ENCODE measurements at places on chromosomes 5 and 9.
A peak's percentile ranks its signal among the peaks of the same experiment; 100 is the strongest.

- peak; percentile 77 for DNase-seq
Observed at GRCh38 chr5:151213803-151214613, 9.9 kb downstream of the CCDC69 start.

- DNase-seq, result no peak
Observed at GRCh38 chr5:142873831-142874230, 103.7 kb downstream of the ARHGAP26 start.

DNA sequence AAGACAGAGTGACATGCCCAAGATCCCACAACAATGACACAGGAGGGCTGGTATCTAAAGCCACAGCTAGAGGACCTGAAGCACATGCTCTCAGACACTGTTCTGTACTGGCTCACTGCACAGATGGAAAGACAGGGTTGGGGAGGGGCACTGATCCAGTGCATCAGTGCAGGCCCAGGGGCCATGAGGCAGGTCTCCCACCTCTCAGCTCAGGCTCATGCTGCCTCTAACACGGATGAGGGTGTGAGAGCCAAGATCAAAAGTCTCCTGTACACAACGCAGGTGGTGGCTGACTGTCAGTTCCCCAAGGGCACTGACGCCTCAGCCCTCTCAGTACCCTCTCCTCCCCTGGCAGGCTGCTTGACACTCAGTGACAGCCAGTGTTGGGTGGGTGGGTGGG lies 10.9 kb downstream of the RAPGEF1 start:
- DNase-seq, result peak; percentile 70

DNA sequence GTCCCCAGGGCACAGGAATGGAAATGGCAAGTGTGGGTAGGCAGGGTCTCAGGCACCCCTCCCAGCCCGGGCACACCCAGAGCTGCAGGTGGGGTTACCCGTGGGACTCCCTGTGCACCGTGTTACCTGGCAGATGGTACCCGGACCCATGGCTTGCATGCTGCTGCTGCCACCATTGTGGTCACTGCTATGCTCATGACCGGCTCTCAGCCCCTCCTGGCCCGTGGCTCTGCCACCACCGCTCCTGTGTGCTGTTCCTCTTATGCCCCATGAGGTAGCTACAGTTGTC lies 21.7 kb upstream of the HMCN2 start:
- no peak for DNase-seq

DNA sequence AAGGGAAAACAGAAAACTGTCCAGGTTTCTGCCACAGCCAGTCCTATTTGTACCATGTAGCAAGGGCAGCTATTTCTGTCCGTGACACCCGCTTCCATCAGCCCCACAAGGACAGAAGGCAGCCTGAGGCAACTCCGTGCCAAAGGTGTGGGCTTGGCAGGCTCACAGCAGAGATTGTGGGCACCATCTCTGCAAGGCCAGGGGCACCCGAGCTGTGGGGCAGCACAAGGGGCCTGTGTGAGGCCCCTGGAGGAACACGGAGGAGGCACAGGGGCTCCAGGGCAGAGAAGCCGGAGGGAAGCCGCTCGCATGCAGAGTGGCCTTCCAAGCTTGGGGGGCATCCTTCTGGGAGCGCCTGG lies 43.5 kb downstream of the COL23A1 start:
- DNase-seq, result no peak

- DNase-seq, result no peak
Observed at GRCh38 chr9:10212702-10213101, 400.1 kb downstream of the PTPRD start.

DNA sequence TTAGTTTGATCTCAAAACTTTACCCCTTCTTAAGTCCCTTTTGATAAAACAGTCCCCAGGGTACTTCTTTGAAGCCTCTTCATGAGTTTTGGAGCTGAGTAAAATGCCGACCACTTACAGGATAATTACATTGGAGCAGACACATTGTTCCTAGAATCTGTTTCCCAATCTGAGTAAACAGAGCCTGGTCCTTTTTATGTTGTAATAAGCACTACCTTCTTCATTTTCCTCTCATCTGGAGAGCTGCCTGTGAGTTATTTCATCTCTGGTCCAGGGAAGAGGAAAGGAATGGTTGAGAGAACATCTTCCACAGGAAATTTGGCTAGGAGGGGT lies 26.3 kb upstream of the GALNT10 start:
- no peak for DNase-seq

DNA sequence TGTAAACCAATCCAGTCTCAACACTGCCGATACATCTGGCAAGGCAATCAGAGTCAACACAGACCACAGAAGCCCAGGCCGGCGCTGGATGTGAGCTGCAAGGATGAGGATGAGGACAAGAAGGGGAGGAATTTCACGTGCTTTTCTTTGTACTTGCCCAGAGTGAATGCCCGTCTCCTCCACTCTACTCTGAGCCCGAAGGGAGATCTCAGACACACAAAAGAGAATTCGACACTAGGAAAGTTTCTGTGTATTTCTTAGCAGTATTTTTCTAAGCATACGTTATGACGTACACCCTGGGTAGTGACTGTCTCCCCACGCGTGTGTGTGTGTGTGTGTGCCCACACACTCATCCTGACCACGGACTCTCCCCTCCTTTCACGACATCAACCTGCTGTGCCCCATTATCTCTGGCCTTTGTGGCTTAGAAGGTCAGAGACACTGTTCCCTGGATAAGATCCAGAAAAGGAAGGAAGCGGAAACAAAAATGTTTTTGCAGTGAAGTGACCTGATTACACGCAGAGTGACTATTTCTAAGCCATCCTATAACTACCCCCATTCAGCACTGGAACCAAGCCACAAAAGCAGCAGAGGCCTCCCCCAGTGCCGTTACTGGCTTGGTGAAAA lies 227.3 kb upstream of the DAPK1 start:
- DNase-seq, result no peak

Data from stimulated activated CD4-positive, alpha-beta T cell treated with anti-CD3 and anti-CD28 coated beads, Interleukin-4, amount 100 ng/mL, for 1 hour (primary cell).